CD4-positive, alpha-beta T cell treated with Interleukin-17A for 4 hours (primary cell): ENCODE measurements at places on chromosomes 7 and 10.

- DNase-seq, result no peak
Observed at GRCh38 chr10:22086730-22087401, 83.3 kb upstream of the DNAJC1 start.

GRCh38 chr10:72133517-72133916 lies 45.2 kb upstream of the SPOCK2 start:
- DNase-seq, result no peak

DNA sequence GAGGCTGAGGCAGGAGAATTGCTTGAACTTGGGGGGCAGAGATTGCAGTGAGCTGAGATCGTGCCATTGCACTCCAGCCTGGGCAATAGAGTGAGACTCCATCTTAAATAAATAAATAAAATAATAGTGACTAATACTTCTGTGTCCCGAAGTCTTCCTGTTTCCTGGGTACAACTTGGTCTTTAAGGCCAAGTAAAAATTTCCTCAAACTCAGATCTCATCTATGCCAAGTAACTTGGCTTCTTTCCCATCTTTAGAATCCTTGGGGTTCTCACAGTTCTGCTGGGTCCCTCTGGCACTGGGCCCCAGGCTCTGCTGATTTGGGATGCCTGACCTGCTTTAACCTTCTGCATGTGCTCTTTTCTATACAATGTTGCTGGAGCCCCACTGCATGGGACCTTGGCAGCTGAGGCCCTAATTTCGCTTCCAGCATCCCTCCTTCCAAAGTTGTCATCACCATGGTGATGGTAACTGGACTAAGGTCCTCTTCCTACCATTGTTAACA lies 22.7 kb upstream of the AKR1B10 start:
- no peak for DNase-seq

DNA sequence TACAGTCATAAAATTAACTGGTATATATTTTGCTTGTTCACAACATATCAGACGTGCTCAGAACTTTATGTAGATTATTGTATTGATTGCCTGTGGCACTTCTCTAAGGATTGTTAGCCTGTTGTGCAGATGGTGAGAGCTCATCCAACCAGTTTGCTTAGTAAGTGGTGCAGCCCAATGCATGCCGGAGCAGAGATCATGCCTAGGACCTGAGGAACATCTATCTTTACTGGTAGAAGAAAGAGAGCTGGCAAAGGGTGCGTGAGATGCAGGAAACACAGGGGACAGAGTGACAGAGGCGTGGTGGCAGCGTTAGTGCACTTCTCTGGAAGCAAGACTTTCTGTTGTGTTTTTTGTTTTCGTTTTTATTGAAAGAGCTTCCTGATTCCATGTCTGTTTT lies 35.9 kb downstream of the CCM2 start:
- peak; percentile 47 for DNase-seq

DNA sequence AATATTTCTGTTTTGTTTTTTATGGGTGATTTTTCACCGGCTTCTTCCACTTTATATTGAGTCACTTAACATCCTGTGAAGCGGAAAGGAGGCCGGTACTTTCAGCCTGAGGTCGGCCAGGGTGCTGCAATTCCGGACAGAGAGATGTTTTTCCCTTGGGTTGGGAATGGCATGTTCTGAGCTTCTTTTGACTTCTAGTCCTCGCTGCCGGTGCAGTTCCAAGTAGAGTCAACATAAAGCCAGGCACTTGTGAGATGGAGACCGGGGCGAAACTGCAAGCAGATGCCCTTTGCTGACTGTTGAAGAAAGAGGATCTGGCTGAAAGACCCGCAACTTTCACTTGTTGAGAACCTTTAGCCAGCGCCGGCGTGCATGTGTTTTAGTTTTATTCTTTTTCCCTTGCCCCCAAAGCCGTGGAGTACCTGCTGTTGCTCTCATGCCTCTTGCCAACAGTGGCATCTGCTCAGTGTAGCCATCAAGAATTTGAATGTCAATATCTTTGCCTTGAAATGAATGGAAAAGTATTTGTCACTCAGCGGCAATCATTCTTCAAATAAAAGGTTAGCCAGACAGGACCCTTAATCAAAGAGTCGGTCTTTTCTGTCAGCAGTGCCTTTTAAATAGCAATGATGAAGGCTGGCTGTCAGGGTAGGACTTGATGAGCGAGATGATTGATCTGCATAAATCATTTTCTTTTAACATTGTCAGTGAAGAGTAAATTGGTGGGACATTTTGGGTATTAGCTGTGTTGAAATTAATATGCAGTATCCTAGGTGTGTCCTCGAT lies 351.2 kb downstream of the LRMDA start:
- no peak for DNase-seq

DNA sequence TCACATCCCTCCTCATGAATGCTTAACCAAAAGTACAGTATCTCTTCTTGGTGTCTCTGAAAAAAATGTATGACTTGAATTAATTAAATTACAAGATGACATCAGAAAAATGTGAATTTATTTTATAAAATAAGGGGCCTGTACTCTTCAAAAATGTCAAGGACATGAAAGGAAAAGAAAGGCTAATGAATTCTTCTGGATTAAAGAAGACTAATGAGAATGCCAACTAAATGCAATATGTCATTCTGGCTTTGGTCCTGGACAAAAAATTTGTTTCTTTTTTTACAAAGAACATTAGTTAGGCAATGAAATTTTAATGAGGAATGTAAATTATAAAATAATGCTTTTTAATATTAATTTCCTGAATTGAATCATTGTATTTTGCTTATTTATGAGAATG lies 1125.7 kb downstream of the DNAJB9 start:
- DNase-seq, result no peak

- DNase-seq, result no peak
Observed at GRCh38 chr10:42942279-42942950, 134.5 kb upstream of the RET start.

GRCh38 chr10:81019029-81019890 lies 481.6 kb downstream of the SH2D4B start:
- no peak for DNase-seq

GRCh38 chr10:18109341-18109870 lies 30.8 kb upstream of the CACNB2 start:
- DNase-seq, result no peak

DNA sequence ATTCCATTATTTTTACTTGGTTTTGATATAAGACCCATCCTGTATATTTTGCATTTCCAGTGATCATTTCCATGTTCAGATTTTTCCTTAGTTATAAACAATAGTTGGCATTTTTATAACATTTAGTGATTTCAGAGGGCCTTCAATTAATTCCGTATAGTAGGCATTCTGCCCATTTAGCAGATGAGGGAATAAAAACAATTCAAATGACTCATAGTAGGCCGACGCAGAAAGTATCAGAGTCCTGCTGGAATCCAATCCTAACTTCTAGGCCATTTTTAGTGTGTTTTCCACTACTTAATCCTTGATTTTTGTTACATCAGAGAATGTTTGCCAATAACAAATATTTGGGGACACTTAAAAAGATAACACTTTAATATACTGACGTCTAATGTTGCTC lies 15.4 kb downstream of the RNF32 start:
- no peak for DNase-seq

- no peak for DNase-seq
Observed at GRCh38 chr7:69260023-69260422, 338.3 kb upstream of the AUTS2 start.

GRCh38 chr10:109247814-109248213 lies 675.5 kb downstream of the XPNPEP1 start:
- no peak for DNase-seq

DNA sequence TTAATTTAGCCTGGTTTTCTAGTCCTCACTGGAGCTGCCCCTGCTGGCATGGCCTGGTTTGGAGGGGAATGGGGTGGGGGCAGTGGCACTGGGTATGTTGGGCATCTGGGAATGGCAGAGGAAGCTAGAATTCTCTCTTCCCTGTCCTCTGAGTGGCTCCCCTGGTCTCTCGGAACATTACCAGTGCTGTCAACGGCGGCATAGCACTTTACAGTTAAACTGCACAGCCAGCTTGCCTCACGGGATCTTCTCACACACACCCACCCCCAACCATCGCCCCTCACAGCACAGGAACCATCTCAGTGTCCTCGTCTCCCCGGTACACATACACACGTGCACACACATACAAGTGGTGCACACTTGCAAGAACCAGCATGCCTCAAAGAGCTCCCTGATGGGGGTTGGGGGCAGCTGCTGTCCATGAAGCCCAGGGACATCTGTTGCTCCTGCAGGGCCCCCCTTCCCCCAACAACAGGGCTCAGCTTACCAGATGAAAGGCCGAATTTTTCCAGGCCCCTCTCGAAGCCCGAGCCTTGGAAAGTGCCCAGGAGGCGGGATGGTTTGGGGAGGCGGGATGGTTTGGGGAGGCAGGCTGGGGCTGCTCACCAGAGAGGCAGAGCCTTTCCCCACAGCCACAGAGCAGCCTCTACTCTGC lies 41.0 kb downstream of the TSPAN15 start:
- no peak for DNase-seq

DNA sequence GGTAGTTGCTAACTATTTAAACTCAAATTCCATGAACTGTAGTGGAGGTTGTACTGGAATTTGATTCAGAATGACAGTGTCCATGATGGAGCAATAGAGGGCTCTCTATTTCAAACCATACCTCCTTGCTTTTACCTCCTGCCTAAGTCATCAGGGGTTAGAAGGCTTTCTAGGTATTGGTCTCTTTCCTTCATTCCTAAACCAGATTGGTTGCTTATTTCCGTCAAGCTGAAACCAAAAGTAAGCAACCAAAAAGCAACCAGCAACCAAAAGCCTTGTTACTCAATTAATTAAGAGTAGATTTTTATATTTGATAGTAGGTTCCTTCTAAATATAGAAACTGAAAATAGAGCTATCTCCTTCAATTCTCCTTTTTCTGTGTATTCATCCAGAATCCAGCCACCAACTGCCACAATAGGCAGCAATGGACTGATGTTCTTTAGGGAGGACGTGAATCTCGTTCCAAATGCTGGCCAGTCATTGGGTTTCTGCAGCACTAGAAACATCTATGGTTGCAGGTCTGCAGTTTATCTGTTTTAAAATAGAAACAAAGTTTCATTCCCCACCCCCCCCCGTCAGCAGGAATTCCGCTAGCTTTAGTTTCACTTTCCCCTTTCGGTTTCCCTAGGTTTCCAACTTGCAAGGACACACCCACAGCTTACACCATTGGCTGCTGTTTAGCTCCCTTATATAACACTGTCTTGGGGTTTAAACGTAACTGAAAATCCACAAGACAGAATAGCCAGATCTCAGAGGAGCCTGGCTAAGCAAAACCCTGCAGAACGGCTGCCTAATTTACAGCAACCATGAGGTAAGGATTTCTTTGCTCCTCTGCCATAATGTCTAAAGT lies at the start of gene IFIT1:
TSS of gene IFIT1 (plus strand) at position 717 of the 850 bp plus-strand sequence. CDS start at position 807, 90 bp downstream.
- peak; percentile 60 for DNase-seq

- peak; percentile 56 for DNase-seq
Observed at GRCh38 chr10:30434273-30435072, 489 bp downstream of the MAP3K8 start.

GRCh38 chr7:107969856-107970255 lies 33.1 kb downstream of the LAMB1 start:
- no peak for DNase-seq
